Transverse colon (tissue), 4 donors: ENCODE measurements at places on chromosomes 3 and 15. TPM values are rescaled to one million over a fixed set of nuclear protein-coding genes. Genes with fewer than 3 reads are reported as not detected.

ATP13A5 gene
- total RNA-seq, result not detected

DNA sequence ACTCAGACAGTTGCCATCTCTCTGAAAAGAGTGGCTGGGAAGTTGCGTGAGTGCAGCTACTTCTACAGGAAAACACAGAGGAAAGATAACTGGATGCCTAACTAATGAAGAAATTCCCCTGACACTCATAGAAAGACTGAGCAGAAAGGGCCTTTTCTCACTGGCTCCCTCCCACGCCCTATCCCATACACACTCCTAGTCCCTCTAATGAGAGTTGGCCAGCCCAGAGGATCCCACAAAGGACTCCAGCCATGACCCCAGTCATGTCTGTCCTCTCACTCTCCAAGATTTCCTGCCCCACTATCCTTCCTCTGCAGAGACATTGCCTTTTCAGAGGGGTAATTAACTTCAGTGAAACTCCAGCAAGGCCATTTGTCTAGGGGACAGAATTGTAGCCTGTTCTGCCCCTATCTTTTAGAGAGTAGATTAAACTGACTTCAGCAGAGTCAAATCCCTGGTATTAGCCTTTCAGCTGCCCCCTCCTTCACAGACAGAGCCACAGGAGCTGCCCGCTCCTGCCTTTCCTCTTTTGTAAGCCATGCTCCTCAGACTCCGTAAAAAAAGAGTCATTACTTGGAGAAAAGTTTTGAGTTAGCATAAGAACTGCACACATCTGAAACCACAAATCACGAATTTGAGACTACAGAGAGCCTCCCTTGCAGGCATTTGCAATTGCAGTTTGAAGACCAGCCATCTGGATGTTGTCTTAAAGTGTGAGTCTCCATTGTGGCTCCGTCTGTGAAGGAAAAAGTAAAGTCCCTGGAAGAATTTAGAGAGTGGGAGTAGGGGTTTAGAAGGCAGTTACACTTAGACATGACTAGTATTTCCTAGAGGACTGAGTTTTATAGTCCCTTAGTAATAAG is 129.1 kb upstream of the SEMA6D start:
- no peaks in the 10 kb centered on the region for H3K27me3 ChIP-seq
- no peak for DNase-seq
- H3K4me3 ChIP-seq, result no peak overlapping the region

DNA sequence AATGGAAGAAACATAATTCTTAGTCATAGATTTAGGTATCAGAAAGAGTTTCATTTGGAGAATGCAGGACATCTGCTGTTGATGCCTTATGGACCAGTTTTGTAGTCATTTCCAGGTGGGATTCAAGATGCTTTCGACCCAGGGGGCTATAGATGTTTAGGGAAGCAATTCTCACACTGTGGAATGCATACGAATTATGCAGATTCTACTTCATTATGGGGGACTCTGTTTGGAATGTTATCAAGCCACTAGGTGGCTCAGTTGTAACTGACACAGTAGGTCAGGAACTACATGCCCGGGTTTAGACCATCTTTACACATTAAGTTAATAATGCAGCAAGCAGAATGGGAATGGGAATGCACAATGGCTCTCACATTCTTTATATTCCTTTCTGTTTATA is 1359.8 kb downstream of the ZPLD1 start:
- H3K4me1 ChIP-seq, result no peaks in the 10 kb centered on the region
- no peaks in the 10 kb centered on the region for H3K27me3 ChIP-seq
- DNase-seq, result no peak
- no peak overlapping the region for H3K27ac ChIP-seq

DNA sequence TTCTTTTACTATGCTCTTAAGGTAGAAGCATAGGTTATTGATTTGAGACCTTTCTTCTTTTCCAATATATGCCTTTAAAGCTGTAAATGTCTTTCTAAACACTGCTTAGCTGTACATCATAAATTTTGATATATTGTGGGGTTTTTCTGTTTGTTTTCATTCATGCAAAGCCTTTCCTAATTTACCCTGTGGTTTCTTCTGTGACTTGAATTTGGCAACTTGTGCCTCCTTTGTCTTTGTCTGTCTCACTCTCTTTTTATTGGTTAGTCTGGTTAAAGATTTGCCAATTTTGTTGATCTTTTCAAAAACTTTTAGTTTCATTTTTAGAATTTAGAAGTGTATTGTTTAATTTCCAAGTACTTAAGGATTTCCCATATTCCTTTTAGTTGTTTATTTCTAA is 343.1 kb downstream of the OXSM start:
- no peak for DNase-seq
- H3K4me1 ChIP-seq, result no peaks in the 10 kb centered on the region
- H3K36me3 ChIP-seq, result no peaks in the 10 kb centered on the region
- H3K4me3 ChIP-seq, result no peak overlapping the region

GRCh38 chr3:177345049-177345972 is 148.0 kb upstream of the TBL1XR1 start:
- H3K36me3 ChIP-seq, result no peaks in the 10 kb centered on the region
- no peak overlapping the region for H3K4me3 ChIP-seq
- peak; percentile 88 for DNase-seq

GRCh38 chr15:92906020-92906419 is 5.9 kb downstream of the CHD2 start:
- H3K4me1 ChIP-seq, result peaks cover 75% of the 10 kb centered on the region
- peak overlapping the region; percentile 93 for H3K27ac ChIP-seq
- no peak for DNase-seq
- no peak overlapping the region for H3K4me3 ChIP-seq

GRCh38 chr3:192747746-192748145 is 20.4 kb upstream of the FGF12 start:
- no peak overlapping the region for H3K27ac ChIP-seq
- H3K4me1 ChIP-seq, result no peaks in the 10 kb centered on the region
- H3K27me3 ChIP-seq, result no peaks in the 10 kb centered on the region
- H3K36me3 ChIP-seq, result no peaks in the 10 kb centered on the region
